ENCODE measurements at places on chromosomes 4 and X. TPM values are rescaled to one million over a fixed set of nuclear protein-coding genes. Genes with fewer than 3 reads are reported as not detected.

DNA sequence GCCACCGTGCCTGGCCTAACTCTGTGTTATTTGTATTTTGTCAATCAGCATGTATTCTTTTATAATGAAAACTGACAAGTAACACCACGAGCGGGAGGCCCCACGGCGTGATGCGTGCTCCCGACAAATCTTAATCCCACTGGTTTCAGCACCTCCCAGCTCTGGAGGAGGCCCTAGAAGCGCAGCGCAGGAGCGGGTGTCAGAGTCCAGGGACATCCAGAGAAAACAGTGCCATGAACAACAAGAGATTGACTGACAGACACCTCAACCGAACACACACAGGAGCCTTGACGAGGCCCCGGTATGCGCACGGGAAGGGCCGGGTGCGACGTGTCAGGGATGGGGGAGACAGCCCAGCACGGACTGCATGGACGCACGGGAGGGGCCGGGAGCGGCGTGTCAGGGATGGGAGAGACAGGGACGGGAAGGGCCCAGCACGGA, 23.0 kb downstream of the GAK start:
- DNase-seq: no peak

GRCh38 chr4:56209767-56210166, 177.5 kb downstream of the AASDH start:
- DNase-seq: no peak

DNA sequence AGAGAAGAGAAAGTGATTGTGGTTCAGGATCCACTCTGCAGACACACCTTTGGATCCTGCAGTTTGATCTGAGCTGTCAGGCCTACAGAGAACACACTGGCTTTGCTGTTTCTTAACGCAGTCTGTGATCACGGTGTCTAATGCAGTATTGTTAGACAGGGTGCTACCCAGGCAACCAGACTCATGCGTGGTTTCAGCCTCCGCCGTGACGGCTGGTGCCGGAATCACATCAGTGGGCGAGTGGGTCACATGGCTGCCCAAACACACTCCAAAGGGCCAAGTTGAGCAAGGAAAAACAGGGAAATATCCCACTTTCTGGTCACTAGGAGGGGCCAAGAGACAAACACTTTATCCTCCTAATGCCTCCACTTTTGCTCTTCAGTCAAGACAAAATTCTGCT, 27.5 kb downstream of the CCDC149 start:
- DNase-seq: no peak

MAGEA10 gene
- total RNA-seq: not detected

DNA sequence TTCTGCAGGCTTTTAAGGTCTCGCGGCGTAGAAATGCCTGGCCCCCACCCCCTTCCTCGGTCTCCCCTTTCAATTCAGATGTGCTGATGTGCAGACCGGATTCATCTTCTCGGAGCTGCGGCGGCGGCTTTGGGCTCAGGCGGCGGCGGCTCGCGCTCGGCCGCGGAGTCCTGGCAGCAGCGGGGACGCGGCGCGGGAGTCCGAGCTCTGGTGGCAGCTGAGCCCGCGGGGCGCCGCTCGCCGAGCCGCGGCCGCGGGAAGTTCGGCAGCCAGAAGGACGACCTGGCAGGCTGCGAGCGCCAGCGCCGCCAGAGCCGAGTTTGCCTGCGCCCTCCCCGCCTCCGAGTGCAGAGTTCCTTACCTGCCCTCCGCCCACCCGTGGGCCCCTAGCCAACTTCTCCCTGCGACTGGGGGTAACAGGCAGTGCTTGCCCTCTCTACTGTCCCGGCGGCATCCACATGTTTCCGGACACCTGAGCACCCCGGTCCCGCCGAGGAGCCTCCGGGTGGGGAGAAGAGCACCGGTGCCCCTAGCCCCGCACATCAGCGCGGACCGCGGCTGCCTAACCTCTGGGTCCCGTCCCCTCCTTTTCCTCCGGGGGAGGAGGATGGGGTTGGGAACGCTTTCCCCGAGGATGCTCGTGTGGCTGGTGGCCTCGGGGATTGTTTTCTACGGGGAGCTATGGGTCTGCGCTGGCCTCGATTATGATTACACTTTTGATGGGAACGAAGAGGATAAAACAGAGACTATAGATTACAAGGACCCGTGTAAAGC, 448 bp downstream of the TLL1 start:
- peak; percentile 67 for DNase-seq

WNK3 gene
- total RNA-seq: 12.5 TPM
